Activated T-helper 2 cell treated with anti-CD3 and anti-CD28 coated beads, Interferon-gamma antibody, Interleukin-2, Interleukin-4, amounts not matched to agents 10 μg/mL and 5 μg/mL and 100 μg/mL, durations not matched to agents 14 hours and 24 hours and 36 hours (primary cell): ENCODE measurements at places on chromosomes 7 and 10. TPM values are rescaled to one million over a fixed set of nuclear protein-coding genes. Genes with fewer than 3 reads are reported as not detected.

Gene BPGM
- 28.0 and 29.2 TPM in 2 replicates for total RNA-seq

DNA sequence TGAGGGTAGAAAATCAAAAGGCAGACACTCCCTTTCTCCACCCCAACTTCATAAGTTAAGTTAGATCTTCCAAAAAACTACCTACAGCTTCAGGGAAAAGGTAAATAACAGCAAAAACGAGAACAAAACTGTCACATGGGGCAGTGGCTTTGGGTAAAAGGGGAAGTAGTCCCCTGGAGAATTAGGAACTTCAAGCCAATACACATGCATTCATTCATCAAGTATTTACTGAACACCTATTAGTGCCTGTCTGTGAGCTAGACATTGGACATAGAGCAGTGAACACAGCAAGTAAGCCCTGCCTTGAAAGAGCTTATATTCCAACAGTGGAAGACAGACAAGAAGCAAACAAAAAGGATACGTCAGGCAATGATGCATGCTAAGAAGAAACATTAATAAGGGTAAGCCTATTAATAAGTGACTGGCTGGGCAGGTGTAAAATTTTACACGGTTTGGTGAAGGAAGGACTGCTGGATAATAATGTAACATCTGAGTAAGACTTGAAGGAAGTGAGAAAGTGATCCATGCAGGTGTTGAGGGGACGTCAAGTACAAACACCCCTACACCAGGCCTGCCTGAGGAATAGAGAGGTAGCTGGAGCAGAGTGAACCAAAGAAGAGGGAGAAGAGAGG, 69.6 kb upstream of the RAPGEF5 start:
- H3K4me1 ChIP-seq = no peaks in the 10 kb centered on the region
- H3K36me3 ChIP-seq = no peaks in the 10 kb centered on the region
- no peak overlapping the region for H3K27ac ChIP-seq
- no peak for DNase-seq

DNA sequence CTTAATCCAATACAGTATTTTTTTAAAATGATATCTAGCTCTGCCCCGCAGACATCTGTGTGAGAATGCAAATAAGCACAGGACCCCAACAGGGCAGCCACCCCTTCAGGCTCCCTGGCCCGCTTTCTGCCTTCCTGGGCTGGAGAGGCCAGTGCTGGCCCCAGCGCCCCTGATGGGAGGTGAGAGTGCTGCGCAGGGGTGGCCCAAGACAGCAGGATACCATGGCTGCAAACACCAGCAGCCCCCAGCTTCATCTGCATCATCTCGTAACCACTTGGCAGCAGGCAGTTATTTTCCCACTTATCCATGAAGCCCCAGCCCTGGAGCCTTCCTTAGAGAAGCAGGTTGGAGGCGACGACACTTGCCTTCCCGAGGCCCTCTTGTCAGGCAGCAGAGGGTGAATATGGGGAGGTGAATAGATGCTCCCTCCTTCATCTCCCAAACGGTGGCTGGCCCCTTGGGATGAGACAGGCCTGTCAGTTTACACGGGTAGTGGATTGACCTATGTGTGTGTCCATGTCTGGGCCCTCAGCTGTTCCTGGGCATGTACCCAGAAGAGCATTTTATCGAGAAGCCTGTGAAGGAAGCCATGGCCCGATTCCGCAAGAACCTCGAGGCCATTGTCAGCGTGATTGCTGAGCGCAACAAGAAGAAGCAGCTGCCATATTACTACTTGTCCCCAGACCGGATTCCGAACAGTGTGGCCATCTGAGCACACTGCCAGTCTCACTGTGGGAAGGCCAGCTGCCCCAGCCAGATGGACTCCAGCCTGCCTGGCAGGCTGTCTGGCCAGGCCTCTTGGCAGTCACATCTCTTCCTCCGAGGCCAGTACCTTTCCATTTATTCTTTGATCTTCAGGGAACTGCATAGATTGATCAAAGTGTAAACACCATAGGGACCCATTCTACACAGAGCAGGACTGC, 71.2 kb downstream of the ALOX5 start:
- no peaks in the 10 kb centered on the region for H3K36me3 ChIP-seq
- H3K4me3 ChIP-seq = no peak overlapping the region
- no peaks in the 10 kb centered on the region for H3K27me3 ChIP-seq

GRCh38 chr10:89470628-89471027, 56.3 kb downstream of the IFIT5 start:
- H3K27ac ChIP-seq = no peak overlapping the region
- DNase-seq = no peak
- no peak overlapping the region for H3K4me3 ChIP-seq

Gene CALML5
- not detected in 2 replicates for total RNA-seq

DNA sequence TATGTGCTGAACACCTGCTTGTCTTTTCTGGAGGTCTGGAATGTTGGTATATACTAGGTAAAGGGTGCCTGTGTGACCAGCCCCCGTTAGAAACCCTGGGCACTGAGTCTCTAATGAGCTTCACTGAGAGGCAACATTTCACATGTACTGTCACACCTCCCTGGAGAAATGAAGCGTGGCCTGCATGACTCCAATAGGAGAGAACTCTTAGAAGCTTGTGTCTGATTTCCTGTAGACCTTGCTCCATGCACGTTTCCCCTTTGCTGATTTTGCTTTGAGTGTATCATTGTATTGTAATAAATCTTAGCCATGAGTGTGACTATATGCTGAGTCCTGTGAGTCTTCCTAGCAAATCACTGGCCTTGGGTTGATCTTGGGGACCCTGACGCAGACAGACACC, 82.8 kb downstream of the PPP1R3C start:
- no peak overlapping the region for H3K27ac ChIP-seq
- H3K4me1 ChIP-seq = no peaks in the 10 kb centered on the region
- DNase-seq = no peak
- H3K27me3 ChIP-seq = peaks cover 2% of the 10 kb centered on the region
- no peaks in the 10 kb centered on the region for H3K36me3 ChIP-seq
- H3K4me3 ChIP-seq = no peak overlapping the region

GRCh38 chr10:76729841-76730487, 907.6 kb downstream of the KCNMA1 start:
- DNase-seq = no peak
- no peaks in the 10 kb centered on the region for H3K36me3 ChIP-seq
- H3K4me3 ChIP-seq = no peak overlapping the region
- H3K4me1 ChIP-seq = no peaks in the 10 kb centered on the region
- no peaks in the 10 kb centered on the region for H3K27me3 ChIP-seq

DNA sequence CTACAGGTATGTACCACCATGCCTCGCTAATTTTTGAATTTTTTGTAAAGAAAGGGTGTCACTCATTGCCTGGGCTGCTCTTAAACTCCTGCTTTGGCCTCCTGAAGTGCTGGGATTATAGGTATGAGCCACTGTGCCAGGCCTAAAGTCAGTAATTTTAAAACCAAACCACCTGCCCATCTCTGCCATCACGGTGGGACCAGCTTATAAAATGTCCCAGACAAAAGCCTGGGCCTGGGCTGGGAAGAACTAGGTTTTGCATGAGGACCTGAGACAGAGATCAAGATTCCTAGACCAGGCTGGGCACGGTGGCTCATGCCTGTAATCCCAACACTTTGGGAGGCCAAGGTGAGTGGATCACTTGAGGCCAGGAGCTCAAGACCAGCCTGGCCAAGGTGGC, 395.6 kb downstream of the CALN1 start:
- H3K4me1 ChIP-seq = no peaks in the 10 kb centered on the region
- H3K27me3 ChIP-seq = no peaks in the 10 kb centered on the region
- H3K27ac ChIP-seq = no peak overlapping the region
- no peaks in the 10 kb centered on the region for H3K36me3 ChIP-seq

- no peaks in the 10 kb centered on the region for H3K27me3 ChIP-seq
- peaks cover 41% of the 10 kb centered on the region for H3K36me3 ChIP-seq
- peak; percentile 42 for DNase-seq
- peak overlapping the region; percentile 98 for H3K4me3 ChIP-seq
These were observed 220.9 kb upstream of the MKLN1 start for GRCh38 chr7:131106681-131107336.
